NCI-H1436 treated with DMSO at 0.1 percent for 48 hours (cell line): ENCODE measurements at places on chromosomes 1 and 21.
A peak's percentile ranks its signal among the peaks of the same experiment; 100 is the strongest.

GRCh38 chr1:5810131-5810530 lies 182.1 kb downstream of the NPHP4 start:
- DNase-seq: no peak

GRCh38 chr1:42340093-42340492 lies 5.1 kb upstream of the FOXJ3 start:
- peak; percentile 98 for DNase-seq

- DNase-seq: no peak
Observed at GRCh38 chr1:8649027-8649426, 168.4 kb downstream of the RERE start.

DNA sequence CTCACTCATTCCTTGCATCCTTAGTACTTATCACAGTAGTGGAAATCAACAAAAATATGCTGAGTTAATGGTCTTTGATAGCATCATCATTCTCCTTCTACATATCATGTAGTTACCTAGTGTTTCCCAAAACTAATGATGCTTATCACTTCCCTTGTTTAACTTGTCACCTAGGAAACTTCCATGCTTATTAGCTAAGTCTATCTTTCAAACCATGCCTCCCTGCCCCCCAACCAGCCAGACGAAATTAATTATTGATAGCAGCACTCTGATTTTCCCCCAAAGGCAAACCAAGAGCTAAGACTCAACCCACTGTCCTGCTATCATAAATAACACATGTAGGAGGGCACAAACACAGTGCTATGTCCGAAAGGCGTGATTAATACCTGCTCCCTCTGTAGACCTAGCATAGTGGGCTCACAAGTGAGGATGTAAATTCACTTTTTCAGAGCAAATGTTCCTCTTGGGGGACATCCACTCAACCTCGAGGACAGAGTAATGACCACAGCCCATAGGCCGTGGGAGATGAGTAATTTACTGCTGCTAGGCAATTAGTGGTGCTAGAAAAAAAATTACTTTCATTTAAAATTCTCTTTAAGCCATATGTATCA lies 25.8 kb upstream of the LPAR3 start:
- no peak for DNase-seq

- DNase-seq: no peak
Observed at GRCh38 chr1:15350551-15351200, 59.0 kb upstream of the EFHD2 start.

- DNase-seq: no peak
Observed at GRCh38 chr1:168136709-168137514, at the start of gene GPR161. TSS of gene GPR161 (minus strand) at chr1:168136930. CDS start at chr1:168104850, 32,080 bp downstream.

DNA sequence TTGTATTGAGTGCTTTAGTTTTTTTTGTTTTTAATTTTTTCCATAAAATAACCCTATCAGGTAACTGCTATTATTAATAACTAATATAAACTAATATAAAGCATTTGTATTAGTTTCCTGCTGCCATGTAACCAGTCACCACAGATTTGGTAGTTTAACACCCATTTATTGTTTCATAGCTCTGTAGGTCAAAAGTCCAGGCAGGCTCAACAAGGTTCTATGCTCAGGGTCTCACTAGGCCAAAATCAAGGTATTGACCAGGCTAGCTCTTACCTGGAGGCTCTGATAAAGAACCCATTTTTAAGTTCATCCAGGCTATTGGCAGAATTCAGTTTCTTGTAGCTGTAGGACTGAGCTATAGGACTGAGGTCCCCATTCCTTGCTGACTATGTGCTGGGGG lies 189.4 kb downstream of the DAB1 start:
- DNase-seq: no peak

- DNase-seq: no peak
Observed at GRCh38 chr1:66413136-66413837, 120.7 kb upstream of the SGIP1 start.

GRCh38 chr1:55775007-55775406 lies 559.8 kb upstream of the USP24 start:
- no peak for DNase-seq
